ENCODE measurements at places on chromosomes 5 and 9. TPM values are rescaled to one million over a fixed set of nuclear protein-coding genes. Genes with fewer than 3 reads are reported as not detected.

SLC25A48 gene
- 0.64 TPM for total RNA-seq

GRCh38 chr9:14321517-14322130, 7.7 kb upstream of the NFIB start:
- no peak for ATAC-seq

DNA sequence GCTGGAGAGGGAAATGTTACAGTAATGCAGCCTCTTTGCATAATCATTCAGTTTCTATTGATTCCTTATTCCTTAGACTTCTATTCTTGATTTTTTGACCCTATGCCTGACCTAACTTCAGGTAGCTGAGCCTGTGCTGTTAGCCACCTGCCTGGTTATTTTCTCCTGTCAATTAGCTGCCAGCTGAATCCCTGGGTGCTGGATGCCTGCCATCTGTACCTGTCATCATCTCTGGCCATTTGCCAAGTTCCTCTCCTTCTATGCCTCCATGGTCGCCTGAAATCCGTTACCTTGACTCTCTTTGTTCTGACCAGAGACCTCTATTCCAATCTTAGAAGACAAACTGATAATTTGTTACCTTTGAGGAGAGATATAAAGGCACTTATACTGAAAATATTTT, 178.3 kb downstream of the CAVIN4 start:
- no peak for ATAC-seq

DOK3 gene
- 4.9 TPM for total RNA-seq

DNA sequence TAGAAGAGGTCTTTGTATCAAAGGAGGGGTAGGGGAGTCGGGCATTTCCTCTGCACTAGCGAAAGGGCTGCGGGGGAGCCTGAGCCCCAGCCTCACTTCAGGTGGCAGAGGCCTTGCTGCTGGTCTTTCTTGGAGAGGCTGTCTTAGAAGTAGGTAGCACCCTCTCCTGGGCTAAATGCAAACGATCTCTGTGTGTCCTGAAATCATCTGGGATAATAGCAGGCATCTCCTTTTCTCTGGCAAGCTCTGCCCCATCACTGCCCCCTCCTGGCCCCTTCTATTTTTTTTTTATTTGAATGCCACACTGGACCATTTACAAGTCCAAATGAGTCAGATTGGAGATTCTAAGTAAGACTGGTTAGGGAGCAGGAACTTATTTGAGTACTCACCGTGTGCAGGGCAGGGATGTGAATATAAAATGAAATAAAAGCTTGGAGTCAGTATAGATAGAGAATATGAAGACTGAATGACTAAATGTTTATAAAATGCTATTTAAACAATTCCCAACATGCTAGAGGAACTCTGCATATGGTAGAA, 137.1 kb downstream of the FGF1 start:
- peak; percentile 92 for ATAC-seq

- ATAC-seq, result no peak
Observed at GRCh38 chr9:295576-295975, 80.9 kb downstream of the DOCK8 start.

DNA sequence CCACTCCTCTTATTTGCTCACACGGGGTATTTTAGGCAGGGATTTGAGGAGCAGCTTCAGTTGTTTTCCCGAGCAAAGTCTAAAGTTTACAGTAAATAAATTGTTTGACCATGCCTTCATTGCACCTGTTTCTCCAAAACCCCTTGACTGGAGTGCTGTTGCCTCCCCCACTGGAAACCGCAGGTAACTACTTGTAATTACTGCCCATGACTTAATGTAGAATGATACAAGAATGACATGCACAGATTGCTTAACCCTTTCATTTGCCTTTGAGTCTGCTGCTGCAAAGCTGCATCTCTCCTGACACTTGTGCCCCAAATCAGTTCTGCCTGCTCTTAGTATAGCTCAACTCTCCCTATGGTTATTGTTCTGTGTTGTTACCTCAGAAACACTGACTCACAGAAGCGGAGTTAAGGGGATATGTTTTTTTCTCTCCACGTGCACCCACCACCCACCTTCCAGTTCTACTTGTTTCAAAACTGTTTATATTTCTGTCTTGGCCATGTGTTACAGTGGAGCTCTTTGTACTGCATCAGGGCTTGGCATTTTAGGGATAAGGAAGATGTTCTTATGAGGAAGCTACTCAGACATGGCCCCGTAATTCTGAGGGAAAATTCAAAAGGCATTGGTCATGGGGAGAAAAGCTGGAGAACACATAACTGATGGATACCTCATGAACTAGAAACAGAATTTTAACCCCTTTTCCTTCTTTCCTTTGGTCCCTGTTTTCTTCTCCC, 2.3 kb downstream of the ADRB2 start:
- no peak for ATAC-seq

GRCh38 chr5:176803943-176804498, 6.3 kb upstream of the UNC5A start:
- peak; percentile 12 for ATAC-seq

All from motor neuron (in vitro differentiated cells).